ENCODE measurements at places on chromosomes 11 and 22.
A peak's percentile ranks its signal among the peaks of the same experiment; 100 is the strongest.

GRCh38 chr22:26330971-26331625 lies 98.0 kb upstream of the ASPHD2 start:
- peak; percentile 30 for DNase-seq

DNA sequence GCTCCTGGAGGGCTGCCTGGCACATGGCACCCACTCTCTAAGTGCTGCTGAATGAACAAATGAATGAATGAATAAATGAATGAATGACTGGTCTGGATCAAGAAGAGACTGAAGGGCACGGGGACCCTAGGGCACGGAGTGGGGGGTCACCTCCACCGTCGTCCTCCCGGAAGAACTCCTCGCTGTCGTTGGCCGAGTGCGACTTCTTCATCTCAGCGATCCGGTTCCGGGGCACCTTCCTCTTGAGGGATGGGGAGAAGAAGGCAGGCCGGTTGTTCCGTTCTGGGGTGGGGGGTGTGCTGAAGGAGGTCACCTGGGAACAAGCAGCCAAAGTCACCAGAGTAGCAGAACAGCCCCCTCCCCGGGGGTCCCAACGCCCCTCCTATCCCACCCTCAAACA lies 36.0 kb downstream of the NUP50 start:
- DNase-seq, result no peak

- no peak for DNase-seq
Observed at GRCh38 chr11:76654298-76654851, 16.2 kb downstream of the LRRC32 start.

- DNase-seq, result no peak
Observed at GRCh38 chr11:27444801-27445215, 27.8 kb downstream of the LGR4 start.

GRCh38 chr22:33221568-33221967 lies 163.4 kb upstream of the SYN3 start:
- no peak for DNase-seq

- DNase-seq, result no peak
Observed at GRCh38 chr11:45155058-45155551, 8.7 kb downstream of the PRDM11 start.

GRCh38 chr22:33659448-33659847 lies 260.8 kb downstream of the LARGE1 start:
- DNase-seq, result no peak

DNA sequence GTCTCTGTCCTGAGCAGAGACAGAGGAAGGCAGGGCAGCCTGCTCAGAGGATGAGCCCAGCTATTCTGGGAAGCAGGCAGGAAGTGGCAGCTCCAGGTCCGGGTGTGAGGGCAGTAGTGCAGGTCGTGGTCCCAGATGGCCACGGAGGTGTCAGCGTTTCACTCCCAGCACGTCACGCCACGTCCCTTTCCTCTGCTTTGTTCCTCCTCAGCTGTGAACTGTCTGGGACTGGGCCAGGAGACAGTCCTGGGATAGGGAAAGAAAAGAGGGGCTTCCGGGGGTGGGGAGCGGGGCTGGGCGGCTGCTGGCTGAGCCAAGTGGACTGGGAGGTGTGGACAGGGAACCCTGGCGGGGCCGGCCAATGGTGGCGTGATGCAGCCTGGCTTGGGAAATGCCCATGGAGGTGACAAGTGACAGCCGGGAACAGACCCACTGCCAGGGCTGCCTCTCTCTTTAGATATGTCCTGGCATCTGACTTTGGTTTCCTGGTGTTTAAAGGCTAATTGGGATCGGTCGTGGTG lies 64.7 kb downstream of the KCNQ1 start:
- DNase-seq, result no peak

DNA sequence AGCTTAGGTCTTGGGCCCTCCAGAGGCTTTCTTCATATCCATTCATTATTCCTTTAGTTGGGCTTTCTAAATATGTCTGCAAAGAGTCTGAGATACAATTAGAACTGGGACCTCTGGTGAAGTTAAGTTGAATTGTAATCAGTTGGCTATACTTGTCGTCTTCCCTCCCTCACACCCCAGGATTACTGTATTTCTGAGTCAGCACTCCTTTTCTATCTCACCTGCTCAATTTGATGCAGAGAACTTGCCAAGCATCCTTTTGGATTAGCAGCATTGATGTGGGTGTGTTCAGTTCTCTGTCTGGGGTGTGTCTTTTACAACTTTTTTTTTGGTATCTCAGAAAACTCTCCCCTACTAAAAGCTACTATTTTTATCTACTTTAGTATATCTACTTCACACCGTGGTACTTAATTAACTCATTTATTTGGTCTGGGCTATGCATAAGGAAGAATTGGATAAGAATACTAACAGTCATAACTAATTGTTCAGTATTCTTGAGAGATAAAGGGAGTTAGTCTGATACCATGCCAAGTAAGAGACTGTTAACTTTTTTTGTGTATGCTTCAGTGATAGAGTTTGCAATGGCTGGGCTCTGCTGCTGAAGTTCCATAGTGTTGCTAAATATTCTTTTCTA lies 15.1 kb downstream of the CTNND1 start:
- no peak for DNase-seq

DNA sequence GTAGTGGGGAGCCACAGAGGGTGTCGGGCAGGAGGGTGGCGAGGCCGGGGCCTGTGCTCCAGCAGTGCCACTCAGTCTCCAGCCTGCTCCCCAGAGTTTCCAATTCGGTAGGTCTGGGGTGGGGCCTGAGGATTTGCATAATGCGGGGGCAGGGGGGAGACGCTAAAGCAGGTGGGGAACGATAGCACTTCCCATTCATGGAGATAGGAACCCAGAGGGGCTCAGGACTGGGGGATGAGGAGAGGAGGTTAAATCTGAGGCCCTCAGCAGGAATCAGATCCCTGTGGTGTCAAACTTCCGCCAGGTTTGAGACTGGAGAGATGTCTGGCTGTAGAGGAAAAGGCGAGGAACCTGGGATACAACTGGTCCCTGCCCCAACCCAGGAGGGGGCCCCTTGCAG lies 29.8 kb downstream of the WNT11 start:
- no peak for DNase-seq

GRCh38 chr22:50030297-50031188 lies 18.0 kb upstream of the IL17REL start:
- DNase-seq, result peak; percentile 70

DNA sequence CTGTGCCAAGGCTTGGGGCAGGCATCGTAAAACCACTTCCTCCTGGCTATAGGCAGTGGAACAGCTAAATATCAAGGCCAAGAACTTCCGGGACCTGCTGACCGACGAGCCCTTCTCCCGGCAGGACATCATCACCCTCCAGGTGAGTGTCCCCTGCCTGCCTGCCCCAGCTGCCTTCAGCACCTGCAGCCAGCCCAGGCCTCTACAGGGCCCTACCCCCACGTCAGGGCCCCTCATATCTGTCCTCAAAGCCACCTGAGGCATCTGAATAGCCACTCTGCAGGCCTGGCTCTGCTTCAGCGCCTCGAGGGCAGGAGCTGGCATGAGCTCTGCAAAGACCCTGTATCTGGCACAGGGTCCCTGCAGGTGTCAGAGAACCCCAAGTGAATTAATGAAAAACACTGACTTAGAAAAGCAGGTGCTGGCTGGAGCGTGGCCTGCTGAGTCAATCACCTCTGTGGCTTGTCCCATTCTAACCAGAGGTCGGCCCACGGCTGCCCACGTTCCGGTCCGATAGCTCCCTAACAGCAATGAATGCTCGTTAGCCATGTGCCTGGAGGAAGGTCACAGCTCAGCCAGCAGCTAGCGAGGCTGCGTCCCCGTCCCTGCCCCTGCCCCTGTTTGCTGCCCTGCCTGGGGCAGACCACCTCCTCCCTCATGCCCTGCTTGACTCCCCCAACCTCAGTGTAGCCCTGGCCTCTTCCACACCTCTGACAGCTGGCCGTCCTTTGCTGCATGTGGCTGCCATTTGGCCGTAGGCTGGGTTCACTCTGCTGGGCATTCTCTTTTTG lies 16.8 kb downstream of the PPIL2 start:
- DNase-seq, result no peak

- DNase-seq, result no peak
Observed at GRCh38 chr22:50306753-50307749, at the start of gene PLXNB2. Gene PLXNB2, minus strand, starts transcription at chr22:50307646. Its CDS starts 17,062 bp downstream, at chr22:50290584.
